NCI-H226 (cell line): ENCODE measurements at places on chromosomes 2 and 18.
A peak's percentile ranks its signal among the peaks of the same experiment; 100 is the strongest.

GRCh38 chr2:172667581-172668325, 67.9 kb upstream of the RAPGEF4 start:
- peak; percentile 21 for DNase-seq

GRCh38 chr2:23843051-23843976, 83.6 kb downstream of the ATAD2B start:
- no peak for DNase-seq

- DNase-seq = no peak
Measured at GRCh38 chr2:171540437-171540836, 18.2 kb downstream of the CYBRD1 start.

GRCh38 chr2:96977631-96978195, 8.7 kb downstream of the FAM178B start:
- peak; percentile 83 for DNase-seq

- DNase-seq = peak; percentile 44
Measured at GRCh38 chr2:8296306-8296705, 385.6 kb upstream of the ID2 start.
